ENCODE measurements at places on chromosomes 7 and 10. TPM values are rescaled to one million over a fixed set of nuclear protein-coding genes. Genes with fewer than 3 reads are reported as not detected.

DNA sequence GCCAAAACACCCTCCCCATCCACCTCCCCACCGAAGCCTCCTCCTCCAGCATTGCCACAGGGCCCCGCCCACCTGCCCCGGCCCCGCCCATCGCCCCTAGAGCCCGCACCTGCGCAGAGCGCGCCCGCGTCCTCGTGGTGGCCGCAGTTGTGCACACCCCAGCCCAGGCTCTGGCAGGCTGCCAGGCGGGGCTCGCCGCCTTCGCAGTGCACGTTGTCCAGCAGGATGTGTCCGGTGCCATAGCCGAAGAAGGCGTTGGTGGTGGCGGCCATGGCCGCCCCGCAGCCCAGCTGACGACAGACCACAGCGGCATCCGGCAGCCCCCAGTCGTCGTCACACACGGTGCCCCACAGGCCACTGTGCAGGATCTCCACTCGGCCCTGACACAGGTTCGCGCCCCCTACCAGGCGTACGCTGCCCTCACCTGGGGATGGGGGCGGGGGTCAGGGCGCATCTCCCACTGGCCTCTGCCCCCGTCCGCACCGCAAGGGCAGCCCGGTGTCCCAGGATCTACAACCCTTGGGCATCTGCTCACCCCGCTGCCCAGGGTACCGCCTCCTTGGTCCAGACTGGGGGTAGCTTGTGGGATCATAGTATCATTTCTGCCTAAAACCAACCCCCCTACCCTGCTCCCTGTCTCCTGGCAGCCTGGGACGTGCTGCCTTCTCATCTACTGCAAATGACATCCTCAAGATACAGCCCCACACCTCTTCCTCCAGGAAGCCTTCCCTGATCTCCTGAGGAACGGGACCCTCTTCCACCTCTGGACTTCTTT lies 11.9 kb downstream of the SSC4D start:
- H3K4me3 ChIP-seq: peak overlapping the region; percentile 73
- H3K27me3 ChIP-seq: no peaks in the 10 kb centered on the region
- DNase-seq: peak; percentile 89
- H3K27ac ChIP-seq: peak overlapping the region; percentile 59
- H3K4me1 ChIP-seq: peaks cover 15% of the 10 kb centered on the region

LGI1 gene
- not detected for total RNA-seq

COL28A1 gene
- total RNA-seq: not detected

DNA sequence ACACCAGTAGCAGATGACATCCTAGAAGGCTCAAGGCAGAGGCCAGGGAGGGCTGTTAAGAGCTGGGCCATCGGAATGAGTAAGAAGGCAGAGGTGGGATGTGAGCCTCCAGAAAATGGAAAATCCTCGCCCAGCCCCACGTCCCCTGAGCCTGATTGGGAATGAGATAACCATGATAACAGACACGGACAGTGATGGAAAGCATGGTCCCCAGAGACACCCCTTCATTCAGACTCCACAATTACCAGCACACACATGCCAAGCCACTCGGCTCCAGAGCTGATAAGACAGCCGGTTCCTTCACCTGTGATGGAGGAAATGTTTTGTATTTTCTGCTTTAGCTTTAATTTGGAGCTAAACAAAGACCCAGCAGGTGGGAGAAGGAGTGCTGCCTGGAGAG lies 106.0 kb downstream of the GRID1 start:
- no peaks in the 10 kb centered on the region for H3K36me3 ChIP-seq
- H3K27ac ChIP-seq: no peak overlapping the region
- DNase-seq: no peak
- no peaks in the 10 kb centered on the region for H3K4me1 ChIP-seq

KAZALD1 gene
- total RNA-seq: 0.72 TPM

DNA sequence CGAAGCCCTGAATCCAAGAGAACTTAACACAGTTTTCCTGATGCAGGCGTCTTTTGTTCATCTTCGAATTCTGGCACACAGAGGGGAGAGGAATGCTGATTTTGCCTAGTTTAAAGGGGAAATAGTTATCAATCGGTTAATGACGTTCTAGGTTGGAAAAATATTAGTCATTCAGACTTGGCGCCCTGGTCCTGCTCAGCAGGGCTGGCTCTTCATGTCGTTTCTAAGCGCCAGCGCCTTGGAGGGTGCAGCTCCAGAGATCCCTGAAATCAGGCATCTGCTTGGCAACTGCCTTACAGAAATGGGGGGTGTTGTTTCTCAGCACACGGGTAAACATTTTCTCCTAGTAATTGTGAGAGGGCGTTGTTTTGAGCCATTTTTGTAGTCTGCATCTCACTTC lies 1.3 kb upstream of the PRTFDC1 start:
- H3K27ac ChIP-seq: peak overlapping the region; percentile 86
- no peaks in the 10 kb centered on the region for H3K36me3 ChIP-seq
- H3K4me3 ChIP-seq: peak overlapping the region; percentile 77
- DNase-seq: no peak
- no peaks in the 10 kb centered on the region for H3K27me3 ChIP-seq

GRCh38 chr7:17185690-17186070 lies 112.8 kb upstream of the AHR start:
- H3K27ac ChIP-seq: peak overlapping the region; percentile 1
- DNase-seq: peak; percentile 12
- H3K4me1 ChIP-seq: peaks cover 16% of the 10 kb centered on the region

DNA sequence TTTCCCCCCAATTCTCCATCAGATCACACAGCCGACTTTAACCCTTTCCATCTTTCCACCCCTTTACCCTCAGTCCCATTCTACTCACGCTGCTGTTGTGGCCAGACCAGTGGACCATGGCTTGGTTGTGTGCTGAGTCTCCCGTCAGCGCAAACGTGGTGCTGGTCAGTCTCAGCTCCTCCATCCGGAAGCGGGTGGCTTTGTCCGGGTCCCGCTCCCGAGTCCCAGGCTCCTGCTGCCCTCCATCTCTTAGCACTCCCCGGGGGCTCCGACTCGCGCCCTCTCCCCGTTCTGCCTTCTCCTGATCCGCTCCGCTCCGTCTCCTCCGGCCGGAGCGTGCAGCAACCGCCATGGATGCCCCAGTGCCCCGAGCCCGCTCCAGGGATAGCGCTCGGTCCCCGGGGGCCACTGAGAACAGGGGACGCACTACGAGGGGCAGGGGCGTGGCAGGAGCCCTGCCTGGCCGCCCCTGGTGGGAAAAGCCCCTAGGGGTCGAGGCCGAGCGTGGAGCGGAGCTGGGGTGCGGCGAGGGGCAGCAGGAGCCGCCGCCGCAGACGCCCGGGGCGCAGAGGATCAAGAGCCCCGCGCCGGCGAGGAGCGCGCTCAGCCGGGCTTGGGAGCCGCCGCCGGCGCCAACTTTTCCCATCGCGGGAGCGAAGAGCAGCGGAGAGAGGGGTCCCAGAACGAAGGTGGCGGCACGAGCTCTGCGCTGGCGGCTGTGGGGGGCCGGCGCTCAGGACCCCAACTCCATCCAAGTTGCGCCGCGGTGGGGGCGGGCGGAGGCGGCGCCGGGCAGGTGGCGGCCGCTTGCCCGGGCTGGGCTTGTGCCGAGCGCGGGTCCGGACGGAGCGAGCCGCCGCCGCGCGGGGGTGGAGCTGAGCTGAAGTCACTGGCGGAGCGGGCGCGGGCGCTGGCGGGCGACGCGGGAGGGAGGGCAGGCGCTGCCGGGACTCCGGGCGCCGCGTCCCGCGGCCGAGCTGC lies at the start of gene SORCS1:
SORCS1 (minus strand) TSS at position 826 of the 981 bp plus-strand sequence.
- peaks cover 2% of the 10 kb centered on the region for H3K4me1 ChIP-seq
- no peaks in the 10 kb centered on the region for H3K36me3 ChIP-seq
- no peak within 1 kb of the TSS for H3K27ac ChIP-seq
- peaks cover 19% of the 10 kb centered on the region for H3K27me3 ChIP-seq

- no peak for DNase-seq
- no peak overlapping the region for H3K4me3 ChIP-seq
- H3K4me1 ChIP-seq: no peaks in the 10 kb centered on the region
- H3K27ac ChIP-seq: no peak overlapping the region
- H3K27me3 ChIP-seq: peaks cover 27% of the 10 kb centered on the region
- no peaks in the 10 kb centered on the region for H3K36me3 ChIP-seq
Measured at GRCh38 chr7:159142730-159143129, 1.9 kb downstream of the VIPR2 start.

GIMAP8 gene
- total RNA-seq: 8.7 TPM
